NCI-H345 (cell line): ENCODE measurements at places on chromosomes 4 and X.

GRCh38 chr4:146273204-146273901 is 59.0 kb downstream of the REELD1 start:
- DNase-seq, result no peak

DNA sequence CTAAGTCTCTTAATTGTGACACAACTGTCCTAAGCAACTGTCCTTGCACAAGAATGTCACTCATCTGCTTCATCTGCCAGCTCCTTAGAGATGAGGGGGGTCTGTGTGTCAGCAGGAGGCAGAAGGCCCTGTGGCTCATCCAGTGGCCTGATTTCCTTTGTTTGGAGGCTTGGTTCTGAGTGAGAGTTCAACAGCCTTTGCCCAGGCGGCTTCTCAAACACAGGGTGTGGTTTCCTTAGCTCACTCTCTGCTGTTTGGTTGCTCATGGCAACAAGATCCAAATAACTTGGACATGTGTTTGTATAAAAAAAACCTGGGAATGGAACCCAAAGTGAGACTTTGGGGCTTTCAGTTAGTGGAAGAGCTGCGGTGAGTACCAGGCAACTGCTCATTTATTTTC is 46.6 kb downstream of the MAP7D3 start:
- no peak for DNase-seq

- DNase-seq, result no peak
Observed at GRCh38 chr4:74933562-74934015, 673 bp downstream of the PARM1 start.

- DNase-seq, result no peak
Observed at GRCh38 chr4:146976145-146976544, 30.5 kb upstream of the TTC29 start.

- DNase-seq, result no peak
Observed at GRCh38 chrX:45774961-45775360, 574.3 kb upstream of the DIPK2B start.
